Cortex of kidney (tissue), 1 donor: ENCODE measurements at places on chromosomes 1 and 21.

GRCh38 chr1:24859063-24860010, 70.7 kb downstream of the RUNX3 start:
- no peak for DNase-seq

- no peak for DNase-seq
Measured at GRCh38 chr1:31062867-31063380, 2.6 kb downstream of the PUM1 start.

- DNase-seq, result no peak
Measured at GRCh38 chr21:44694776-44695175, 2.2 kb upstream of the KRTAP10-12 start.

DNA sequence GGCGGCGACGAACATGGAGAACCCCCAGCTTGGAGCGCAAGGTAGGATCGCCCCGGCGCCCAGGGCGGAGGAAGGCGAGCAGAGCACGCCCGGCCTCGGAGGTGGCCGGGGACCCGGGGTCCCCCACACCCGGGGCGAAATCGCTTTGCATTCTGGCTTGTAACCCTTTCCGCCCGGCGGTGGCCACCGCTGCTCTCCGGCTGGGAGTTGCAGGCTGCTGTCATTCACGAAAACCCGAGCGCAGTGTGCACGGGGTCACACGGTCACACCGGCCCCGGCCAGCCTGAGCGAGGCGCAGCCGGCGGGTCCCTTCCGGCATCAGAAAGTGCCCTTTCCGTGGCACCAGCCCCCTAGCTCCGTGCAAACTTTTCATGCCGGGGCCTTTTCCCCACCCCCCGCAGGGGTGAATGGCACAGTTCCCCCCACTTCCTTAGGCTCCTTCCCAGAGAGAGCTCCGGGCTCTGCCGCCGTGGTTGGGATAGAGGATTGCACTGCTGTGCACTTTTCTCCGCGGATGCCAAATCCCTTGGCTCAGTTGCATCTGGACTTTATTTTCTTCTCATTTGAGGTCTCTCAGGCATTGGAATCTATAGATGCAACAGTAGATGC, 802 bp downstream of the KAZN start:
- no peak for DNase-seq

DNA sequence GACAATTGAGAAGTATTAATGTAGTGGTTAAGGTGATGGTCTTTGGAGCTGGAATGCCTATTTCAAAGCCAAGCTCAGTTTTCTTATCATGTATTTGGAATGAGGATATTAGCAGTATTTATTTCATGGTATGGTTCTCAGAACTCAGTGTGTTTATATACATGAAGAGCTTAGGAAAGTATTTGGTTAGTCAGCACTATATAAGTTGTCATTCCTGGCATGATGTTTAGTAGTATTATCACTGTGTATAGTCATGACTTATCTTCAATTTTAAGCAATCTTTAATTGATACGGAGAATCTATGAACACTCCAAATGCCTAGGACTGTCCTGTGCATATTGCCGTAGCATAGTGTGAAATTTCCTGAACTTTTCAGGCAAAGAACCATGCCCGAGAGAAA, 501.9 kb upstream of the USP24 start:
- DNase-seq, result no peak

DNA sequence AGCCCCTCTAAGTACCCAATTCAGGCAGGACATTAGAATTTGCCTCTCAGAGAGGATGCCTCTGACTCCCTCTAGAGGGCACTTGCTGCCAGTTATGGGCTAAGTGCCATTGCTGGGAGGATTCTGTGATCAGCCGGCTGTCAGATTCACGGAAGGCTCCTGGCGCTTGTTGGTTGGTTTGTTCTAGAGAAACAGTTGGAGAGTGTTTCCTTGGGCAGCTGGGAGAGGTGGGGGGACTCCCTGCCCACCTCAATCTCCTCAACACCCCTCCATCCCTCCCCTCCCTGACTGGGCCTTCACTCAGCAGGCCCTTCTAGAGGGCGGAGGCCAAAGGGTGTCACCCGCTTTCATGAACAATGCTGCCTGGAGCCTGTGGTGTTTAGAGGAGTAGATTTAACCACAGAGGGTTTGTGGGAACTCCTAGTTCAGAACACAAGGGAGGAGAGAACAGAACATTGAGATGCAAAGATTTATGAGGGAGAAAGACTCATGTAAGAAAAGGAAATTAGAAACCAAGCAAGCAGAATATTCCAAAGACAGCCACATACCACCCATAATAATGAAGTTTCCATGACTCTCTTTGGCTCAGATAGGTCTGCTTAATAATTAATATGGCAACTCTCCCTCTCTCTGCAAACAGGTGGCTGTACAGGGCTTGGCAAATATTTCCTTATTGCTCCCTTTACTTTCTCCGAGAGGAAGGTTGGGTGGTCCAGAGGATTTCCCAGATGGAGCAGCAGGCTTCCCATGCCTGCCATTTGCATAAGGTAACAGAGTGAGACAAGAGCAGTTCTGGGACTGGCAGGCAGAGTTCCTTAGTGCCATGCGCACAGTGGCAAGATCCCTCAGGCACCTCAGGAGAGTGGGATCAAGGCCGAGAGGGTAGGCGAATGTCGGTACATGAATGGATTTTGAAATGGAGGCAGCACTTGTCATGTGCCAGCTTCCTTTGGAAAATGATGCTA, 30.0 kb upstream of the ACP6 start:
- no peak for DNase-seq

GRCh38 chr1:209545423-209545822, 38.1 kb upstream of the CAMK1G start:
- no peak for DNase-seq
